ENCODE measurements at places on chromosomes 3 and 15. TPM values are rescaled to one million over a fixed set of nuclear protein-coding genes. Genes with fewer than 3 reads are reported as not detected.

- no peak for DNase-seq
Observed at GRCh38 chr3:167350245-167350862, 29.7 kb downstream of the ZBBX start.

DNA sequence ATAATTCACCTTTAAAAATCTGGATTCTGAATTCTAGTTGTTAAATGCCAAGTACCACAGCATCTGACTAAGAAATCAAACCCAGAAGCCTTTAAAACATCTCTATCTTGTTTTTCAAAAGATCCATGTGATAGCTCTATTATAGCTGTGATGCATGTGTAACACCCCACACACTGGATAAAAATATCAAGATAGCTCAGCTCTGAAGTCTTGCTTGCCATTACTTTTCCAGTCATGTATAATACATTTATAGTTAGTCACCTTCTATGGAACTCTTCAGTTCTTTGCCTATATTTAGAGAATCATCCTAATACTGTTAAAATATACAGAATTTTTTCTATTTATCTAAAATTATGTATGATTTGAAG lies 11.6 kb downstream of the ARPP19 start:
- DNase-seq = no peak

DNA sequence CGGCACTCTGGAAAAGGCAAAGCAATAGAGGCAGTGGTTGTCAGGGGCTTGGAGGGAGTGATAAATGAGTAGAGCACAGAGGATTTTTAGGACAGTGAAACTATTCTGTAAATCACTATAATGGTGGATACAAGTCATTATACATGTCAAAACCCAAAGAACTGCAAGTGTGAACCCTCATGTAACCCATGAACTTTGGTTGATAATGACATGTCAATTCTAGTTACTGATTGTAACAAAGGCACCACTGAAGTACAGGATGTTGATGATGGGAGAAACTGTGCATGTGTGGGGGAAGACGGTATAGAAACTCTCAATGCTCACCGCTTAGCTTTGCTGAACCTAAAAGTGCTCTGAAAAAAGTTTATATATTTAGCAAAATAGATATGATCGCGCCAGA lies 36.0 kb downstream of the BTLA start:
- no peak for DNase-seq

GRCh38 chr3:15500107-15500724 lies 21.3 kb downstream of the COLQ start:
- no peak for DNase-seq

The ZNF620 gene
- 0.33 TPM for total RNA-seq

DNA sequence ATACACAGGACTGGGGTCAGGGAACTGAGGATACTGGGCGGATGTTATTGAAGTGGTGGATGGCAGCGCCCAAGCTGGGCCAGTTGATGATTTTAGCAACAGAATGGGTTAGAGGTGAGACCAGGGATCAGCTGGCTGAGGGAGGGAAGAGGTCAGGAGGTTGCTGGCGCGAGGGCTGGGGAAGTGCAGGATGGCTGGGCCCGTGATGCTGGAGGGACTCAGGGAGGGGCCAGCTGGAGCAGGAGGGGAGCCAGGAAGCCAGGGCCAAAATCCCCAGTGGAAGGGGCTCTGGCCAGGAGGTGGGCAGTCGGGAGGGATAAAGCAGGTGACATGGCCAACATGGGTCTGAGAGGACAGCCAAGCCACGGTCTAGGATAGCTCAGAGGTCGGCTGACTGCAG lies 178.0 kb downstream of the NSMCE3 start:
- no peak for DNase-seq

The LMAN1L gene
- total RNA-seq = not detected

DNA sequence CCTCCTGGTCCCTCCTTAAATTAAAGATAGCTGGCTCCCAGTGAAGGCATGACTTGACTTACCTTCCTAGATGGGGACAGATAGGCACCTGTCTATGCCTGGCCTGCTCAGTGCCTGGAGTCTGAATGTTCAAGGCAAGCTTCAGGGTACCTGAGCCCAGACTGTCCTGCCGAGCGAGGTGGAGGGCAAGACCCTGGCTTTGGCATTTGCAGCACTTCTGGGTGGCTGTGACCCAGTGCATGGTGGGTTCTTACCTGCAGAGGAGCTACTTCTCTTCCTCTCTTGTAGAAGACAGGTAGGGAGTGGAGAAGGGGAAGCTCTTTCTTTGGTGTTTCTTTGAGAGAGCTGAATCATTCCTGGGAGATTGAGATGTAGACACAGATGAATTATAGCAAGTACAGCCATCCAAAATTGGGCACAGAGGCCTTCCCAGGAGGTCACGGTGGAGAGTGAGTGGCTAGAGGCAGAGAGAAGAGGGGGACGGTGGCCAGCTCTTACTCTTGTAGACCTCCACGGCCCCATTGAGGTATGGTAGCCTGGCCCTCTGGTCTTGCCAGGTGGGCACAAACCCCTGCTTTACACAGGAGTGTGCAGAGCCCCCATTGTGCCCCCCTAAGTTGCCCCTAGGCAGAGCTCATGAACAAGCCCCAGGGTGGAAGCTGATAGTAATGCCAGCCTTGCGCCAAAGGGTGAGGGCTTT lies 402.5 kb upstream of the TPM1 start:
- DNase-seq = no peak

DNA sequence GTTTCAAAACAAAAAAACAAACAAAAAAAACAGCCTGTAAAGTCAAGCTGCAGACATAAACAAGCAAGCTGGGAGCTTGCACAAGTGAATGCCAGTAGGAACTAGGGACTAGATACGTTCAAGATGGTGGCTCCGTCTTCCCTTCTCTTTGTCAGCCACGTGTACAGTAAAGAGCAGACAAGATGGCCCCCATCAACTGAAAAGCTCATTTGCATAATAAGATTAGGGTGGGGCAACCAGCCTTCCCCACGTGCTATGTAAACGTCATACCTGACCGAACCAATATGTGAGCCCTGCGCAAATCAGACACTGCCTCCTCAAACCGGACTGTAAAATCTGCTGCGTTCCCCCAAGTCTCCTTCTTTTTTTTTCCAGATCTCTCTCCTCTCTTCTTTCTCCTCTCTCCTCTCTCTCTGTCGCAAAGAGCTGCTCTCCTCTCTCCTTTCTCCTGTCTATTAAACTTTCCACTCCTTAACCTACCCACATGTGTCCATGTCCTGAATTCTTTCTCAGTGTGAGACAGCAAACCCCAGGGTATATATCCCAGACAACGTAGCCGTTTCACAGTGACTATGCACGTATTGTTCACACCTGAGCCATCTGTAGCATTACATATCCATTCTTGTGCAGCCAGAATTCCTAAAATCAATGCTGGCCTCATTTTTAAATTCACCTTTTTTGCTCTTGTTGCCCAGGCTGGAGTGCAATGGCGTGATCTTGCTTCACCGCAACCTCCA lies 31.2 kb upstream of the FXR1 start:
- no peak for DNase-seq

The NSUN3 gene
- total RNA-seq = 2.5 TPM

GRCh38 chr15:51281368-51281967 lies 56.9 kb downstream of the CYP19A1 start:
- peak; percentile 12 for DNase-seq

GRCh38 chr15:76711351-76711827 lies 193.8 kb downstream of the SCAPER start:
- no peak for DNase-seq

GRCh38 chr3:170306015-170306414 lies 51.5 kb upstream of the SKIL start:
- no peak for DNase-seq

GRCh38 chr3:127077068-127077467 lies 94.2 kb downstream of the PLXNA1 start:
- no peak for DNase-seq

The ARHGAP31 gene
- total RNA-seq = 7.6 TPM

GRCh38 chr3:161489395-161489794 lies 7.2 kb upstream of the OTOL1 start:
- DNase-seq = no peak

- DNase-seq = no peak
Observed at GRCh38 chr3:63390710-63391230, 112.7 kb downstream of the SYNPR start.

Data from gastrocnemius medialis (tissue), 4 donors.